ENCODE measurements at places on chromosomes 7 and 10. TPM values are rescaled to one million over a fixed set of nuclear protein-coding genes. Genes with fewer than 3 reads are reported as not detected.
A peak's percentile ranks its signal among the peaks of the same experiment; 100 is the strongest.

DNA sequence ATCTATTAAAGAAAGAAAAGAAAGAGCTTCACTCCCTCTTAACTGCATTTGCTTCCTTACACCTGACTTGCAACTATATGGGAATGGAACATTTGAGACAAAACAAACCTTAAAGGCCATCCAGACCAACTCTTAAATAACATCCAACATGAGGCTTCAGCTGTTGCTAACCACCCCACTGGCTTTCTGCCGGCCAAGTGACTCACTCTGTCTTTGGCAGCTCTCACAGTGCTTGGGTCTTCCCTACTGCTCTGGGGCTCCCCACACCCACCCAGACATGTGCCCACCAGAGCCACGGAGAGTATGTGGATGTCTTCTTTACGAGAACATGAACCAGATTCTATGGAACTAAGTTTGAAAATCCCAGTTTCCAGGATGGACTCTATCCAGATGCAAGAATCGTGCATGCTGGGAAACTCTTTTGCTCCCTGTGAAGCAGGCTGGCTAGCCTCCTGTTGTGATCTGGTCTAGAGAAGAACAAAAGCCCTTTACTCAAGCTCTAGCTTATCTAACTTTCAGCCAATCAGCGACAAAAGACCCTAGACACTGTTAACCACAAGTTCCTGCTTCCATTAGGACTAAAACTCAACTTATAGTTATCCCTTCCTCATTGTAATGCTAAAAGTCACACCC, 245.7 kb downstream of the TCERG1L start:
- no peak for DNase-seq
- H3K36me3 ChIP-seq = no peaks in the 10 kb centered on the region
- no peak overlapping the region for H3K27ac ChIP-seq
- no peaks in the 10 kb centered on the region for H3K4me1 ChIP-seq

DNA sequence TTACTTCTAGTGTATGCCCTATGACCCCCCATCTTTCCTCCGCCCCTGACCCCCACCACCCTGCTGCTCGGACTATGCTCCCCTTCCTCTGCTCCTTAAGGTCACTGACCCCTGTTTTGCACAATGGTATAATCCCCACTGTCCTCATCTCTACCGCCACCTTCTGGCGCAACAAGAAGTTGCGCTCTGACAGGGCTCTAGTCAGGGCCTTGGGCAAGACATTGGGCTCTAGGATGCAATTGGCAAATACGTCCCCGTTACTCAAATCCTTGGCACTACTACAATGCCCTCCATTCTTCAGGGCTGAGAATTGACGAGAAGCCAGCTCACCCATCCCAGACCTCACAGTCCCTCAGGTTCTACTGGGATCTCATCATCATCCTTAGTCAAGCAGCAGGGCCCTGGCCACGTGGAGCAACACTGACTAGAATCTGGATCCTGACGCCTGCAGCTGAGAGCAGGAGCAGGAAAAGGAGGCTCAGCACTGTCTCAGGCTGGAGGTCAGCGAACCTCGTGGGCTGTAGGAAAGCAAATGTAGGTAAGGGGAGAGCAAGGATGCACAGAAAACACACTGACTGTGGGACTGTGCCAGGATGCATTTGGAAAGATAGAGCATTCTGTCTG, 10.6 kb downstream of the LRIT2 start:
- no peak for DNase-seq
- H3K36me3 ChIP-seq = no peaks in the 10 kb centered on the region
- H3K27me3 ChIP-seq = peaks cover 97% of the 10 kb centered on the region
- no peak overlapping the region for H3K4me3 ChIP-seq
- no peak overlapping the region for H3K27ac ChIP-seq
- H3K4me1 ChIP-seq = no peaks in the 10 kb centered on the region

DNA sequence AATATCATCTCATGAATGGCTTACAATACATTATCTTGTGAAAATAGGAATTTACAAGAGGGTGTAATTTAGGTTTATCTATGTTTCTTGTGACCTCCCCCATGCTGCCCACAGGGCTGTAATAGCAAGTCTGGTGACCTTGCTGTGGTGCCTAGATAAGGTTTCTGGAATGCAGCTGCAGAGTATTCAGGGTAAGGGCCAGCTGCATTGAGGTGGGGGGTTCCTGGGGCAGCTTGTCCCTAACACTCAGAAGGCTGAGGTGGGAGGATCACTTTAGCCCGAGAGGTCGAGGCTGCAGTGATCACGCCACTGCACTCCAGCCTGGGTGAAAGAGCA, 5.3 kb upstream of the DHTKD1 start:
- H3K4me1 ChIP-seq = no peaks in the 10 kb centered on the region
- H3K36me3 ChIP-seq = no peaks in the 10 kb centered on the region
- DNase-seq = no peak
- H3K4me3 ChIP-seq = no peak overlapping the region
- H3K27ac ChIP-seq = no peak overlapping the region

- no peaks in the 10 kb centered on the region for H3K4me1 ChIP-seq
- no peak overlapping the region for H3K27ac ChIP-seq
- DNase-seq = no peak
- no peaks in the 10 kb centered on the region for H3K36me3 ChIP-seq
- no peak overlapping the region for H3K4me3 ChIP-seq
- H3K27me3 ChIP-seq = no peaks in the 10 kb centered on the region
These were observed 1044.9 kb downstream of the TYW1 start for GRCh38 chr7:68041554-68041953.

- DNase-seq = no peak
- H3K27me3 ChIP-seq = peaks cover 47% of the 10 kb centered on the region
- H3K36me3 ChIP-seq = no peaks in the 10 kb centered on the region
- no peaks in the 10 kb centered on the region for H3K4me1 ChIP-seq
These were observed 107.4 kb downstream of the ITIH5 start for GRCh38 chr10:7559386-7559785.

- H3K4me3 ChIP-seq = no peak overlapping the region
- H3K4me1 ChIP-seq = peaks cover 38% of the 10 kb centered on the region
- no peak overlapping the region for H3K27ac ChIP-seq
- H3K36me3 ChIP-seq = no peaks in the 10 kb centered on the region
- DNase-seq = no peak
These were observed 37.2 kb upstream of the JCAD start for GRCh38 chr10:30096564-30096963.

DNA sequence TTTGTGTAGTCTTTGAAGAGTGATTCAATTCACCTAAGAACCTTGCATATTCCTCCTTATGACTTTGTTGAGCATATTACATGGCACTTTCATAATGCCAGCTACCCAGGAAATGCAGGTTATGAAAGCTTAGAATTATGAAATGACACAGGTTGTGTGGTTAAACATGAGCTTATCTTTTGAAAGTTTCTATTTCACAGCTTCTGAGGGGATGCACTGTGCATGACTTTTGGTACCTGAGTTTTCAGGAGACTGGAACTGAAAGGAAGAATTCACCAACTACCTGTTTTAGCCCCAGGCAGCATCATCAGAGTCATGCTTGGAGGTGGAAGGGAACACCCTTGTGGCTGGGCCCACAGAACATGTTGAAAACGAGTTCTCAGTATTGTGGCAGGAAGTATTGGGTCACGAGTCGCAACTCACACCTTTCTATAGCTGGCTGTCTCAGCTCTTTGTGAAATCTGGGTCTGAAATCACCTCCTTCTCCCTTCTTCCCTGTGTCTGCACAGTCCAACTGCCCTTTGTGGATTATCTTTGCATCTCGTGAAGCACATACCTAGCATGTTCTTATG, 228.2 kb downstream of the PTEN start:
- peak; percentile 25 for DNase-seq
- no peaks in the 10 kb centered on the region for H3K36me3 ChIP-seq
- 0 out of 2 replicates have a peak overlapping the region, but pooled peaks have one; percentile 32 for H3K27ac ChIP-seq
- H3K4me1 ChIP-seq = peaks cover 12% of the 10 kb centered on the region
- no peaks in the 10 kb centered on the region for H3K27me3 ChIP-seq

DNA sequence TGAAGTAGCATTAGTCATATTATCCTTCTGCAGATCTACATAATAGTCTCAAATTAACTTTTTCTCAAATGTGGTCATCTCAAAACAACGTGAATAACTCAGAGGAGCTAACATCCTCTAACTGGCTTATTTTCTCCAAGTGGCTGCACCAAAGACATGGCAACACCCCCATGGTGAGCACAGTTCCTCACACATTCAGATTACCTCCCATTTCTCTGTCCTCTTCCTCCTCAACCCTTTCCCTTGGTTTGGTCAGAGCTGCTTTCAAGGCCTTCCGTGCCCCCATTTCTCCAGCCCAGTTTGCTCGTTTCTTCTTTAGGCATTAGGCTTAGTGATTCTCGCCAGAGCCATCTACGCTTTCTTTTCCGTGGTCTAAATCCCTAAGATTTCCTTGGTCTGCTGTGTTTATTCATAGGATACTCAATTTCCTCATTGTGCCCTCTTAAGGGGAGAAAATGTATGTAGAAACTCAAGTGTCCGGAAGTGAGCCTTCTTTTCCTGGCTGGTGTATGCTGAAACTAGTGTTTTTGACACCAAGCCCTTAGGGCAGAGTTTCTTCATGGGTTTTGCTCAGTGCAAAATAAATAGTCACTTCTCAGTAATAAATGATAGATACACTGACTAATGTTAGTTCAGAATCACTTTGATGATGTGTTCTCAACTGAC, 2.6 kb downstream of the MET start:
- no peaks in the 10 kb centered on the region for H3K36me3 ChIP-seq
- peaks cover 40% of the 10 kb centered on the region for H3K4me1 ChIP-seq
- DNase-seq = peak; percentile 22
- peak overlapping the region; percentile 68 for H3K27ac ChIP-seq
- no peaks in the 10 kb centered on the region for H3K27me3 ChIP-seq

- H3K36me3 ChIP-seq = no peaks in the 10 kb centered on the region
- DNase-seq = no peak
- H3K4me3 ChIP-seq = no peak overlapping the region
- H3K27me3 ChIP-seq = no peaks in the 10 kb centered on the region
These were observed 17.7 kb upstream of the C10orf67 start for GRCh38 chr10:23362069-23362830.

DNA sequence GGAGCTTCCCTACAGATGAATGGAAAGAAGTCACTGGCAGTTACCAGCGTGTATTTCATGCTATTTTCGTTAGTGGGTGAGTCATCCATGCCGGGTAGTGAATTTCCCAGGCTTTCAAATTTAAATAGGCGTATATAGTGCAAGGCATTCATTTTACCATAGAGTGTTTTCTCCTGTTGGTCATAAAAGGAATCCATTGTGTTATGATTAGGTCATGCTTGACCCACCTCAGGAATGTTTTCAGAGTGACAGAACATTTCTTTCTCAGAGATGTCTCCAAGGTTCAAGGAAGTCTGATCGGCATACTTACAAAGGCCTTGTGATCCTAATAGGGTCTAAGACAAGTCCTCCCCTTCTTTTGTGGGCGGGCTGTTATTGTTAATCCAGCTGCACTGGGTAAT, 110.7 kb downstream of the AKR1D1 start:
- H3K4me1 ChIP-seq = no peaks in the 10 kb centered on the region
- peak; percentile 21 for DNase-seq
- no peak overlapping the region for H3K4me3 ChIP-seq
- H3K36me3 ChIP-seq = no peaks in the 10 kb centered on the region
- no peaks in the 10 kb centered on the region for H3K27me3 ChIP-seq
- no peak overlapping the region for H3K27ac ChIP-seq

- H3K4me3 ChIP-seq = no peak overlapping the region
- H3K27me3 ChIP-seq = no peaks in the 10 kb centered on the region
- no peak for DNase-seq
- H3K4me1 ChIP-seq = no peaks in the 10 kb centered on the region
- no peaks in the 10 kb centered on the region for H3K36me3 ChIP-seq
These were observed 339.5 kb upstream of the NRP1 start for GRCh38 chr10:33673839-33674415.

DNA sequence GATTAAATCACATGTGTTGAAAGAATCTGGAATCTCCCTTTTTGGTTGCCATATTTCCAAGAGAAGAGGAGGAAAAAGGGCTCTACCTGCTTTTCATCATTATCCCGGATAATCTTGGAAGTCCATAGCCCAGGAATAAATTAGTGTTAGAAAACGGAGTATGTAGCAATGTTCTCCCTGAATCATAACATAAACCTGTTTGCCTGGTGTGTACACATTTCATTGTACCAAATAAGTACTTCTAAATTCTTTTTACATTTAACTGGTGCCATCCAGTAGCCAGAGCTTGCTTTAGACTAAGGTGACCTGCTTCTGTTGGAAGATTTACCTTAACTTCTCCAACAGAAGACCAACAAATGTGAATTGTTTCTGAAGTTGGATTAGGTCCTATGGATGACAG, 182.3 kb upstream of the C7orf33 start:
- peaks cover 77% of the 10 kb centered on the region for H3K27me3 ChIP-seq
- no peaks in the 10 kb centered on the region for H3K4me1 ChIP-seq
- no peak overlapping the region for H3K4me3 ChIP-seq
- no peaks in the 10 kb centered on the region for H3K36me3 ChIP-seq

DNA sequence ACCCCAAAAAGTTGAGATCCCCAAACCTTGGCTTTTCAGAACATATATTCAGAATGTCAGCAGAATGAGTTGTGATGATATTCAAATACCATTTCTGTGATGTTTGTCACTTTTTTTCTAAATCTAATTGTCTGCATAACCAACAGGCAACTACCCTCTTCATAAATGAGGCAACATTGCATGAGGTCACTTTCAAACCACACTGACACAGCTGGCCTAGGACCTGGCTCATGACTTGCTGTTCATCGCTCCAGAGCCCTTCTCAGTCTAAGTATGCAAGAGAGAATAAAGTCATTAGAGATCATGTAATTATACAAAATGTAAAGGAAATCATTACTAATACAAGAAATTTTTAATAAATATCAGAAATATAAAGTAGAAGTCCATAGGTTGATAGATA, 681.9 kb downstream of the GRM8 start:
- 0 out of 2 replicates have a peak, but pooled peaks cover 7% of the 10 kb centered on the region for H3K4me1 ChIP-seq
- H3K27me3 ChIP-seq = no peaks in the 10 kb centered on the region
- H3K4me3 ChIP-seq = no peak overlapping the region
- no peaks in the 10 kb centered on the region for H3K36me3 ChIP-seq
- no peak for DNase-seq

DNA sequence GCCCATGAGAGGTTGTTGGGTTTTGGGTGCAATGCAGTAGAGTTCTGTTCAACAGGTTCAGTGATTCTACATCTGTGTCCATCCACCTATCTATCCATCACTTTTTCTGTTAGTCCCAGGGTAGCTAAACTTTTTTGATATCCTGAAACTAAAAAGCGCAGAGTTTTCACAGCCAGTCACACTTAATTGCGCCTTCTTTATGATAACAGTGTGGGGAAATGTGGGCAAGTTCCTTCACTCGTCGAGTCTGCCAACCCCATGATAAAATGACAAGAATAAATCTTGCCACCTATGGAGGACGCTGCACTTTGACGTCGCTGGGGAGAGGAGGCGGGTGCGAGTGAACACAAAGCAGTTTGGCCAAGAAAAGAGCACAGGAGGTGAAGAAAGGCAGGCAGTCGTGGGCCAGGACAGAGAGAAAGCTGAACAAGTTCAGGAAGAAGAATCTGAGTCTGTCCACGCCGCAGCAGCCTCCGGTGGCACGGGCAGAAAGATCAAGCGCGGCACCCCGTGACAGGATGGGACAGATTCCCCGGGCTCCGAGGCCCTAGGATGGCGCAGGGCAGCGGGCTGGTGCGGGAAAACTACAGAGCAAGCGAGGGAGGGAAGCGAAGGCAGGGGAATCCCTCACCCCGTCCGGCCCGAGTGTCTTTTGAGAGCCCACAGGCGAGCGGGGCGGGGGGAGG, 9.2 kb downstream of the SP8 start:
- H3K36me3 ChIP-seq = no peaks in the 10 kb centered on the region
- no peaks in the 10 kb centered on the region for H3K4me1 ChIP-seq
- no peak for DNase-seq
- no peak overlapping the region for H3K27ac ChIP-seq
- H3K4me3 ChIP-seq = no peak overlapping the region

The INMT gene
- not detected for total RNA-seq

The CYP3A7 gene
- not detected for total RNA-seq

The KDM7A gene
- total RNA-seq = 1.8 TPM

The CC2D2B gene
- not detected for total RNA-seq

The HABP2 gene
- not detected for total RNA-seq

The EVX1 gene
- not detected for total RNA-seq

All from PC-9 (cell line).